Stimulated activated CD4-positive, alpha-beta T cell treated with anti-CD3 and anti-CD28 coated beads, Interleukin-15, amount 100 ng/mL, for 1 hour (primary cell): ENCODE measurements at places on chromosomes 1 and 21.

- no peak for DNase-seq
Measured at GRCh38 chr1:60865166-60865565, 217.2 kb upstream of the NFIA start.

DNA sequence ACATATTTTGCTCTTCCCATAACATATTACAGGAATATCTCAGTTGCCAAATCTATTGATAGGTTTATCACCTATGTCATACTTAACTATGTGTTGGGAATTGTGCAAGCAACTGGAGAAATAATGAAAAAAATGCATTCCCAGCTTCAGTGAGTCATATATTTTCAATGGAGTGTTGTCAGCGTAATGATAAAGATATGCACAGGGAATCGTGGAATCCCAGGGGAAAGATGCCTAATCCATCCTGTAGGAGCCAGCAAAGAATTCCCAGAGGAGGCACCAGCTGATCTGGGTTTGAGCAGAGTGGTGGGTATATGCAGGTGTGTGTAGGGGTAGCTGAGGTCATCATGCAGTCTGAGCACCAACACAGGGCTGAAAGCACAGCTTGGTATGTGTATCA is 213.3 kb upstream of the DAB1 start:
- DNase-seq, result no peak

DNA sequence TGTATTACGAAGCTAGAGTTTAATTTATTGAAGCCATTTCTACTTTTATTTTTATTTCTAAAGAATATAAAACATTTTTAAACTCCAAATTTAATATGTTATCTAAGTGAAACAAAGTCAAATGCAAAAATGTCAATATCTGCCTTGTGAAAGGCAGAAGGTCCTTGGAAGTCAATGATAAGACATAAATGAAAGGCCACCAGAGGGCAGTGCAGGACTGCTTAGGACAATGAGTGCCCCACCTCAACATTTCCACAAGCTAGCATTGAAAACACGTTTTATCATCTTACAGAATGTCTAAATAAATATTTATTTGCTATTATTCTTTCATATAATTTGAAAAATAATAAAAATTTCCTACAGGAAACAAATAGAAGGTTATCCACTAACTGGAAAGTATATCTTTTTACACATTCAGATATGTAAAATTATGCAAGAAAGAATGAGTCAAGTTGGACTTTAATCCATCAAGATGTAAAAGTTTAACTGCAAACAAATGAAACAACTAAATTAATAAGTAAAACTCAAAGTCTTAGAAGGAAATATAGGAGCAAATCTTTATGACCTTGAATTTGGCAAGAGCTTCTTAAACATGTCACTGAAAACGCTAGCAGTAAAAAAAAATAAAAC is 140.1 kb upstream of the FMN2 start:
- DNase-seq, result no peak

- no peak for DNase-seq
Measured at GRCh38 chr1:209835782-209836298, 8.1 kb downstream of the UTP25 start.

- DNase-seq, result no peak
Measured at GRCh38 chr1:28973596-28974421, 59.4 kb downstream of the EPB41 start.

DNA sequence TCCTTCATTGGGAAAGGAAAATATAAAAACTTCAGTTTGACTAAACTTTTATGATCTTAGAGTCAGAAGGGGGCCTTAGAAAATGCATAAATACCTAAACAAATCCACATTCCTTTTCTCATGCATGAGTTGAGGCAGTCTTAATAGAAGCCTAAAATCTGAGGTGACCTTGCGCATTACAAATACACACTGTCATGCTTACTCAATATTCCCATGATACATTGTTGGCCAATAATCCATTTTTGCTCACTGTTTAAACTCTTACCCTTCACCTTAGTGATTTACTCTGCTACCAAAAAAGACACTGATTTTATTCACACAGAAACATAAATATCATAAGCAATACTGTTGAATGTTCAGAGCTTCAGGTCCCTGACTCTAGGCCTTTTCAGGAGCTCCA is 19.1 kb upstream of the TMCO1 start:
- DNase-seq, result no peak

DNA sequence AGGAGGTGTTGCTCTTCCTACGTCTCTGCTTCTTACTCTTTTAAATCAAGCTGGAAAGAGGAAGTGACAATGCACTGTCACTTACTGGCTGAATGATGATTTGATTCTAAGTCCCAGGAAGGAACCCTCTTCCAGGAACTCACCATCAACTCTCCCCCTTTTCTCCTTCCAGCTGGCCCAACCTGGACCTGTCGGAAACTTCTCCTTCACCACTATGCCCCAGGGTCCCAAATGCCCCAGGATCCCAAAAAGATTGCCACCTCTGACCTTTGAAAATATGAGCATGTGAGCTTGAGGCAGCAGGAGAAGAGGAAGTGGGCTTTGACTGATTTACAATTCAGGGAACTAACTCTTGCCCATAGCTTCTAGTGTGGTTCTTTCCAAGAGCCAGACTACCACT is 5.3 kb upstream of the ADAMTS5 start:
- DNase-seq, result no peak

DNA sequence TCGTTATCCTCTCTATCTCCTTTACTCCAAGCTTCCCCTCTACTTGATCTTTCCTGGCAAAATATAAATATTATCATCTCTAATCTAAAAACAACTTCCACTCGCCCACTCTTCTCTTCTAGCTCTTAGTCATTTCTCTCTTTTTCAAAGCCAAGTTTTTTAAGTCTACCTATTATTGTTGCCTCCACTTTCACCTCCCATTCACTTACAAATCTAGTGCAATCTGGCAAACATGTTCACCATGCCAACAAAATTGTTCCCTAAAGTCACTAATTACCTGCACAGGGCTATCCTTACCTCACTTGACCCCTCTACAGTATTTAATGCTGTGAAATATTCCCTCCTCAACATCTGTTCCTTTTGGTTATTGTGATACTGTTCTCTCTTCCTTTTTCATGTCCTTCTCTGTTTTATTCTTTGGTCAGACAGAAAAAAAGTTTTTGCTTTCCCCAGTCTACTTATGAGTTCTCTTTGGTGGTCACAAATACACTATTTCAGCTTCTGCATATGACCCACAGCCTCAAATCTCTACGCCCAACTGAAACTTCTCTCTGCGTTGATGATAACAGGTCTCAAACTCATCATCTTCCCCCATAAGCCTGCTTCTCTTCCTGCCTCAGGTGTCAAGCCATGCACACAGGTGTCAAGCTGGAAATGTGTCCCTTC is 31.9 kb upstream of the RAP1A start:
- DNase-seq, result no peak

- no peak for DNase-seq
Measured at GRCh38 chr1:200330741-200331428, 79.0 kb downstream of the ZNF281 start.

DNA sequence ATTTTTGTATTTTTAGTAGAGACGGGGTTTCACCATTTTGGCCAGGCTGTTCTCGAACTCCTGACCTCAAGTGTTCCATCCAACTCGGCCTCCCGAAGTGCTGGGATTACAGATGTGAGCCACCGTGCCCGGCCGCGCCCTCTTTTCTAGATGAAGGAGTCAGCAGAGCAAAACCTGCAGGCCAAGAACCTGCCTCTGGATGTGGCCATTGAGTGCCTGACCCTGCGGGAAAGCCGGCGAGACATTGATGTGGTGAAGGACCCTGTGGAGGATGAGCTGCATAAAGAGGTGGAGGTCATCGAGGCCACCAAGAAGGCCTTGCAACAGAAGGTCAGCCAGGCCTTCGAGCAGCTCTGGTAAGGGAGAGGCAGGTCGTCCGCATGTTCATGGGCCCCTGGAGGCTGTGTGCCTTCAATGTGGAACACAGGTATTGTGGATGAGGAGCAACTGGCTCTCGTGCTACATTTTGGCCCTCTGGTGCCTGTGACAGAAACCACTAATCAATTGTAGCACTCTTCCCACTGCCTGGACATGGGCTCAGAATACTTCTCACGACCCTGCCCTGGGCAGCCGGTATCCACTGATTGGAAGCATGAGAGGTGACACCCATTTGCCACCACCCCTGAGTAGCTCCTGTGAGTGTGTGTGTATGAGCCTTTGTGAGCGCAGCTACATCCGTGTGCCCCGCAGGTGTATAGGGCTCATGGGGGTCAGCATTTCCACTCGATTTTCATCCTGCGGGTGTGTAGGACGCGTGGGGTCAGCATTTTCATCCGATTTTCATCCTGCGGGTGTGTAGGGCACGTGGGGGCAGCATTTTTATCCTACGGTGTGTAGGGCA is 2.0 kb downstream of the TEKT2 start:
- no peak for DNase-seq

DNA sequence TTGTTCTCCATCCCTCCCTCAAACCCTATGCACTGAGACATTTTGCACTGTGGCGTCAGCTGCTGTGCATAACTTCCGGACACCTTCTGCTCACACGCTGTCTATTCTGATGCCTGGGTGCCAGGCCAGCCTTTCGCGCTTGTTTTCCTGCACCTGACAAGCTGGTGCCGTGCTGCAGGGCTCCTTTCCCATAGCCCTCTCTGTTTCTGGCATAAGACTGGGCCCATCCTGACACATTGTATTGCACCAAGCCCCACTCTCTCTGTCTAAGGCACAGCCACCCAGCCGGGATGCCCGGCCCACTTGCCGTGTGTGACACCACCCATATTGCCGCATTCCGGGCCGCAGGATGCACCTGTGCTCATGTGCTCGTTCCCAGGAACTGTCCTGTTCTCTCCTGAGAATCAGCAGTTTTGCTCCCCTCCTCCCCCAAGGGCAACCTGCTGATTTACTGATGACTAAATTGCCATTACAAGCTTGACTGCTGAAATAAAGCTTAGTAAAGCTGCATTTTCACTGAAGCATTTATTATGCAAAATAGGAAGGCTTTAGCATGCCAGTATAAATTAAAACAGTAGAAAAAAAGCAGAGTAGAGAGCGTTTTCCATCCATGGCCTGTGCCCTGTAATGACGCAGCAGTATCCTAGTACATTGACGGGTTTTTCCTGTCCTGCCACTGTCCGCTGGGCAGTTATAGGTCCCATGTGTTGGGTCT is 88.0 kb downstream of the CD247 start:
- DNase-seq, result no peak

- no peak for DNase-seq
Measured at GRCh38 chr1:37294529-37294928, 179.9 kb upstream of the ZC3H12A start.
